CD4-positive, alpha-beta T cell treated with Interleukin-4 for 1 hour (primary cell): ENCODE measurements at places on chromosomes 5 and 9.

GRCh38 chr5:147555176-147555575 is 45.3 kb upstream of the DPYSL3 start:
- DNase-seq: no peak

- no peak for DNase-seq
Observed at GRCh38 chr5:9468060-9468388, 77.9 kb downstream of the SEMA5A start.

DNA sequence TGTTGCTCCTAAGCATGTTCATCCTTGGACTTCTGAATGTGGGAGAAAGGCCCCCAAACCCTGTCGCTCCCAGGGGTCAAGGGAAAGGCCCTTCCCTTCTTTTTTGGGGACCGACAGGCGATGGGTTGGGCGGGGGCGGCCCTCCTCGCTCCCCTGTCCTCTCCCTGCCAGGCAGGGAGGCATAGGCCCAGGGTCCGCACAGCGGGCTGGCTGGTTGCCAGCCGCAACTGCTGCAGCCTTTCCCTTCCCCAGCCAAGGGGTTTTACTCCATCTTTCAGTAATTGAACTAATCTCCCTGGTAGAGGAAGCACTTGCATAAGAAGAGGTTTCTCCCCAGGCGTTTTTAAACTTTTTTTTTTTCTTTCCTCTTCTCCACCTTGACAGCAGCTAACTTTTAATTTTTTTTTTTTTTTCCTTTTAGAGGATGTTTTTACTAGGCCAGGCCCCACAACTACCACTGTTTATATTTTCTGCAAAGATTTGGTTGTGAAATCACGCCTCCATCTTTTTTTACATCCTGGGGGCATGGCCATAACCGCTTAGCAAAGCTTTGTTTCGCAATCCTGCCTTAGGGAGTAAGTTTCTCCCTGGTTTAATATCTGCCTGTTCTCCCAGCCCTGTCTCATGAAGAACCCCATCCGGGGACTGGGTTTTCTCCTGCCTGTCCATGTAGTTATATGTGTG is 216.9 kb upstream of the ZNF608 start:
- DNase-seq: no peak

GRCh38 chr9:18499980-18500379 is 26.0 kb downstream of the ADAMTSL1 start:
- DNase-seq: no peak

GRCh38 chr9:78671785-78672184 is 374.9 kb downstream of the PSAT1 start:
- DNase-seq: no peak

- DNase-seq: no peak
Observed at GRCh38 chr5:133700251-133700650, 87.9 kb upstream of the FSTL4 start.

GRCh38 chr5:14181299-14181968 is 38.3 kb downstream of the TRIO start:
- no peak for DNase-seq

GRCh38 chr5:82595113-82595512 is 317.0 kb upstream of the RPS23 start:
- no peak for DNase-seq

GRCh38 chr9:81540142-81540710 is 149.1 kb downstream of the TLE1 start:
- no peak for DNase-seq

GRCh38 chr5:2374703-2375102 is 376.8 kb downstream of the IRX2 start:
- DNase-seq: no peak

GRCh38 chr5:177498013-177498787 is 796 bp upstream of the PDLIM7 start:
- DNase-seq: no peak

GRCh38 chr5:113875096-113875495 is 361.6 kb downstream of the YTHDC2 start:
- DNase-seq: no peak

- no peak for DNase-seq
Observed at GRCh38 chr5:111984044-111984443, 227.1 kb upstream of the NREP start.

- DNase-seq: no peak
Observed at GRCh38 chr5:11468334-11469039, 435.8 kb downstream of the CTNND2 start.

DNA sequence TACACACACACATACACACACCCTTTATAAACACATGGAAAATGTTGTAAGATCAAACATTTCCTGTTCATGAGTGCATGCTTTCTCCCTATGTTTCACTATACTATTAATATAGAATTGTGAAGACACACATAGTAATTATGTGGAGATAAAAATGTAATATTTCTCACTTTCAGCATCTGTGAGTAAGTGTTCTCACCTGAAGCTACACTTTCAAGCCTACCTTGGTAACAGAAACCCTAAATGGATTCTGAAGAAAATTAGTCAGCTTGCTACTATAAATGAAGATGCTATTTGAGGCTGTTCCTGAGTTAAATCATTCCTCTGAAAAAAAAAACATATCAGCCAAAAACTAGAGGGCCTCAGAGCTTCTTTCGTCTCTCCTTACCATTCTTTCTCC is 81.1 kb upstream of the GNA14 start:
- DNase-seq: no peak

- no peak for DNase-seq
Observed at GRCh38 chr5:154278186-154278585, 87.7 kb downstream of the GALNT10 start.

DNA sequence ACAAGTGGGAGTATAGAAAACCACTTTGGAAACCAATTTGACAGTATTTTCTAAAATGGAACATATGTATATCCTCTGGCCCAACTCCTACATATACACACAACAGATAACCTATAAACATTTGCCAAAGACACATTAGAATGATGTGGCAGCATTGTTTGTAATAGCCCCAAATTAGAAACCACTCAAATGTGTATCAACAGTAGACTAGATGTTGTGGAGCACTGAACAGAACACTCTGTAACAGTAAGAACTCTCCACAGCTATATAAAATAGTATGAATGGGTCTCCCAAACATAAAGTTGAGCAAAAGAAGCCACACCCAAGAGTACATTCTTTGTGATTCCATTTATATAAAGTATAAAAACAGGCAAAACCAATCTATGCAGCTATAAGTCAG is 6.1 kb downstream of the ZNF622 start:
- DNase-seq: no peak

DNA sequence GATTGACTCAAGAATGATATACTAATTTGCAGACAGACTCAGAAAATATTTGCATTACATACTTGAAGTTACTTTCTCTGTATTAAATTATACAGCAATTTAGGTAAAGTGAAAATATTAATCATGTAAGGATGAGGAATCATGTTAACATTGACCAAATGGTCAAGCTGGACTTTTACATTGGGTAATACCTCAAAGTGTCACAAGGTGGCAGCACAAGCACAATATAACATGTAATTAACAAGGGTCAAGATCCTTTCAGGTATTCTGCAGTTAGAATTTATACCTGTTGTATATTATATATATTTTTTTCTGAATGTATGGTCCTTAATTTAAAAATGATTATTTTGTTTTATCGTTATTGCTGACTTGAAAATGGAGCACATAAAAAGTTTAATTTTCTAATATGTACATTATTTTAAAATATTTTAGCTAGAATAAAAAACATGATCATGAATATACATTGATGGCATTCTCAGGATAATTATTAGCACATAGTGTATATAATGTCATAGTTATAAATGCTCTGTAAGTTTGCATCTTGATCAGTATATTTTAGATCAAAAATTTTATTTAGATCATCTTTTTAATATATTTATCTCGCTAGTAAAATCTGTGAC is 8.6 kb downstream of the HAPLN1 start:
- no peak for DNase-seq

DNA sequence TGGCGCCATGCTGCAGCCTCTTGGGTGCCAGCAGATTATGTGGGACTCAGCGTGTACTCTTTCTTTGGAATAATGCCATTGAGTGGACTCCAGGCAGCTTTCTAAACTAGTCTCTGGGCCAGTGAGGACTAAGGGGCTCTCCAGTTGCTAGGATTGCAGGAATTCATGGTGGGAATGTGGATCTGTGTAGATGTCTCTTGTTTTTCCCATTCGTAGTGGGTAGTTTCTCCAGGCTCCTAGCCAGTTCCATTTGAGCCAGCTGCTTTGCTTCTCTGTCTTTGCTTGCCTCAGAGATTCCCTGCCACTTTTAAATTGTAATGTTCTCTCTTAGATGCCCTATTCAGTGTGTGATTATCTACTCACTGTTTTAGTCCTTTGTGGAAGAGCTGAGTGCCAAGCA is 42.6 kb downstream of the SLF1 start:
- DNase-seq: no peak

- no peak for DNase-seq
Observed at GRCh38 chr9:117415358-117415914, 579 bp upstream of the ASTN2 start.

DNA sequence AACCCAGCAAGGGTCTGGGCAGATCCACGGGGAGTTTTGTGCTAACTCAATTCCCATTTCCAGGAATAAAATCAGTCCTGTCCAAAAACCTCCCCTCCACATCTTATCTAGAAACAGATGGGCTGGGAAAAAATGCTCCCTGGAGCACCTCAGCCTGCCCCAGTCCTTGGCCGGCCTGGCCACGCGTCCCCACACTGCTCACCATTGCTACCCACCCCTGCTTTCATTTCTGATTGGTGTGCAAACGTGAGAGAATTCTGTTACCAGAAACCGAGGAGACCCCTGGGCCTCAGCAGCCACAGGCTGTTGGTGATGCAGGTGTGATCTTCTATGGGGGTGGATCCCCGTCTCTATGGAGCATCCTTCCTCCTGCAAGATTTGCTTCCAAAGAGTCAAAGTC is 38.0 kb upstream of the OLFM1 start:
- no peak for DNase-seq

DNA sequence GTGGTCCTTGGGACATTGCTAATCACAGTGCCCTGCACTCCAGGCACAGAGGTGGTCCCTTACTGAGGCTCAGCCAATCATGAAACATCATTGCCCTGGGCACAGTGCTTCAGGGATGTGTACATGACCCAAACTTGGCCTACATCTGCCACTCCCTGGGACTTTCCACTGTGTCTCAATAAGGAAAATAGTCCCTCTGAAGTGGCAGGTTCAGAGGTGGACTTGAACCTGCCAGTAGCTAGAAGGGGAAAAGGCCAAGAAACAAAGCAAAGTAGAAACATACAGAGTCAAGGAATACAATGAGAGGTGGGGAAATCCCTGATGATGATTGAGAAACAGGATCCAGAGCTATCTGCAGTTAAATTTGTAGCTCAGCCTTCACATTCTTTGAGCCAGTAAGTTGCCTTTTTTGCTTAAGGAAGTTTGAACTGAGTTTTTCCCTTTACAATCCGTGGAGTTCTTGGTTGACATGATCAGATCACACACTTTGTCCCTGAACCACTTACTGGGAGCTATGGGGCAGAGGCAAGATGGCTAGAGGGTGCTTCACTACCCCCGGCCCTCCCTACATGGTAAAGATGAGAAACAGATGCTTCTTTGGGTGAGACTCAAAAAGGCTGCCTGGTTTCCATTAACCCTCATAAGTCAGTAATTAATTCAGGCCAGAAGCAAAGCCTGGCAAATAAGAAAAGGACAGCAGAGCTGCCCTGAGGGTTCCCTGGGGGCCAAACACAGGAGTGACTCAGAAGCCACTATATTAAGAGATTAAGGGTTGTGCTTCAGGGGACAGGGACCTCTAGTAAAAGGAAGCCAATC is 57.6 kb downstream of the SH3TC2 start:
- DNase-seq: no peak

DNA sequence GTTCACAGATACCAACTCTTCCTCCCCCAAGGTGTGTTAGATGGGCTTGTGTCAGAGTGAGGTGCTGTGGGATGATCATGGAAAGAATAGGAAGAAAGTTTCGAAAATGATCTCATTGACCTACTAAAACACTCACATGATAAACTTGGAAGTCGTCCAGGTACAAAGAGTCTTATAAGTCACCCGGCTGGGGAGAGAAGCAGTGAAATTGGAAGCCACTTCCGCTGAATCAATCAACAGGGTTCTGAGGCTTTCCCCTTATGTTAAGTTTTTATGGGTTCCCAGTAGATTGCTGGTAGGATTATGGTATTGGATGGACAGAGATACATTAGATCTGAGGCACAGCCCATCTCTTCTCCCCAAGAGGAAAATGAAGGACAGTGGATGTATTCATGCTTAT is 218.8 kb upstream of the MSX2 start:
- DNase-seq: no peak

DNA sequence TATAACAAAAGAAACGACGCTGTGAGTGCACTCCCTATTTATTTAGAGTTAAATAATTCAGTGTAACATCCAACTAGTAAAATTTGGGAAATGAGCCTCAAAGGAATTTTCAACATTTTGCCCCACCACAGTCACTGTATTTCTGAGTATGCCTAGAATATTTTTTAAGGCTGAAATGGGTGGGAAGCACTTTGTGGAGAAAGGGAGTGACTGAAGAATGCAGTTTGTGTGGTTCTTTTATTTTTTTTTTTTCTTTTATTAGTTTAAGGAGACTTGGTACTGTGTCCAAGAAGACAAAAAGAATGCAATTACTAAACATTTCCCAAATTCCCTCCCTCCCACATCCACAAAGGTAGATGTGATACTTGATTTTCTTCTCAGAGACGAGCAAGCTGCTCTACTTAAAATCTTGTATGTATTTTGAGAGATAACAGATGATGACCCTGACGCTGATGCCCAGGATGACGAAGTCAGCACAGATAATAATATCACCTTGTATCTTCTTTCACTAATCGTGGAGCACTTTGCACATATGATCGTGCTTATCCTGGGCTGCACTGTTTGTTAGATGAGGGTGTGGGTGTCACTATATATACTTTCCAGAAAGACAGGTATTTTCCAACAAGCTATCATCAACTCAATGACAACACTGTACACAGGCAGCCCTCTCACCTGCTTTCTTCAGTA is 586.3 kb downstream of the RAB3C start:
- no peak for DNase-seq

DNA sequence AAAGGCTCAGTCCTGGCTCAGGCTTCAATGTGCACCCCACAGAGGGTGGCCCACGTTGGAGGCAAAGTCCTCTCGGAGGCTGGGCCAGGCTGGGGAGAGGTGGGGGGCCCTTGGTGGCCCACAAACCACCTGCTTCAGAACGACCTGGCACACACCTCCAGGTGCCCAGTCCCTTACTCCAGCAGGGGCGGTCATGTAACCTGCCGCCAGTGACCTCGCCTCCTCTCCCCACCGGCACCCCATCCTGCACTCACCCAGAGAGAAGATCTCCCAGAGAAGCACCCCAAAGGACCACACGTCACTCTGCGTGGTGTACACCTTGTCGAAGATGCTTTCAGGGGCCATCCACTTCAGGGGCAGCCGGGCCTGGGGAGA is 22.5 kb upstream of the SCGB3A1 start:
- no peak for DNase-seq
